Esophagus squamous epithelium (tissue), 5 donors: ENCODE measurements at places on chromosomes 12 and 14. TPM values are rescaled to one million over a fixed set of nuclear protein-coding genes. Genes with fewer than 3 reads are reported as not detected.

GRCh38 chr12:20616093-20616492 is 79.0 kb upstream of the SLCO1C1 start:
- no peak for DNase-seq

DNA sequence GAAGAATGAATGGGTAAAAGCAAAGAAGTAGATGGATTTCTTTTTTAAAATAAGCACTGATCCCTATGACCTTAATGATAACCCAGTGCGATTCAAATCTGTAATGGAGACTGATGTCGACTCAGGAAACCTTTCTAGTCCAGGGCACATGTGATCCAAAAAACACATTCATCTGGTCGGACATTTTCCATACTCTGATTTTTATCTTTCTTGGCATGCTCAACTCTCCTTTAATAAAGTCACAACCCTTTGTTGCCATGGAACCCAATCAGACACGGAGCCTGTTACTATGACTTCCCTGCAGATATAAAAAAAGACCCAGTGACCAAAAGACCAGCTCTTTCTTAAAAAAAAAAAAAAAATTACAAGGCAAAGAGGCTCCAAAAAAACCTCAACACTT is 27.9 kb downstream of the TMCC3 start:
- DNase-seq = no peak

The CLEC4D gene
- total RNA-seq = 0.19 TPM

GRCh38 chr14:65281991-65282895 is 130.3 kb upstream of the FUT8 start:
- DNase-seq = no peak

DNA sequence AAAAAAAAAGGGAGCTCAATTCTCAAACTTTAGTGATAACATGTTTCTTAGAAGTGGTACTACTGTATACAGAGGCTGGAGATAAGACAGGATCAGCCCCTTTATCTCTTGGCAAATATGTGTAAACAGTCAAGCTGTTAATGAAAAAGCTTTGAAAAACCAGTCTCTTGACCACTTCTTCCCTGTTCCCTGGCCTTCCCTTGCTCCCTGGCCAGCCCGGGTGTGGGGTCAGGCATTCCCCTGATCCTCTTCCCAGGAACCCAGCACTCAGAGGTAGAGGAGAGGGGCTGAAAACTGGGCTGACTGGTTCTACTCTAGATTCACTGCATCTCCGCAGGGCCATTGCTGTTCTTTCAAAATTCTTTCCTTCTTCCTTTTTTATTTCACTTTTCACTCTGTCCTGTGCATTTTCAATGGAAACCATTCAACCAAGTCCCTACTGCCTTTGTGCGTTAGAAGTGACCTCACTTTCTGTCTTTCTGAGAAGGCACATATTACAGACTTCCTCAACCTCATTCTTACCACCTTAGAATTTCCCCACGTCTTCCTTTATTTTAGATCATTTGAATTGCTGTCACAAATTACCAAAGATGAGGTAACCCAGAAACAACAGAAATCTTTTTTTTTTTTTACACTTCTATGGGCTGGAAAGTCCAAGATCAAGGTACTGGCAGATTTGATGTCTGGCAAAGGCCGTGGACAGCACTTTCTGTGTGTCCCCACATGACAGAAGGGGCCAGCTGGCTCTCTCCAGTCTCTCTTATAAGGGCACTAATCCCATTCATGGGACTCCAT is 5.7 kb downstream of the GNG2 start:
- DNase-seq = no peak

GRCh38 chr14:95322651-95323050 is 2.9 kb upstream of the CLMN start:
- no peak for DNase-seq

The TMEM119 gene
- total RNA-seq = 4.8 TPM

DNA sequence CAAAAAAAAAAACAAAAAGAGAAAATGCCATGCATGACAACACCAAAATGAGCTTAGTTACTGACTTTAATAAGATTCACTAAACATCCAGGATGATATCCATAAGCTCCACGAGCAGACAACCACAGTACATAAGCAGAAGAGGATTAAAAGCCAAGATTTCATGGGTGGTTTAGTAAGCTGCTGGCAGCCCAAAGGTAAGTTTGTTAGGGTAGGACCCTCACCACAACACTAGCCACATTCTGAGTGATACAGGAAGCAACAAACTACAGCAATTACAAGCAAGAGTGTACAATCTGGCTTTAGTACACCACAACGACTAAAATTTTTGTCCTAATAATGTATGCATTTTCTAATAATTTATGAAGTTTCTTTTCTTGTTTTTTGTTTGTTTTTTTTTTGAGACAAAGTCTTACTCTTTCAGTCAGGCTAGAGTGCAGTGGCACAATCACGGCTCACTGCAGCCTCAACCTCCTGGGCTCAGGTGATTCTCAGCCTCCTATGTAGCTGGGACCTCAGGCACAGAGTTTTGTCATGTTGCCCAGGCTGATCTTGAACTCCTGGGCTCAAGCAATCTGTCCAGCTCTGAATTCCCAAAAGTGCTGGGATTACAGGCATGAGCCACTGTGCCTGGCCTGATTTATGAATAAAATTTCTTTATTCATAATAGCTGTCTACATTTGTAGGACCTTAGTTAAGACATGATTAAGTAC is 221.4 kb downstream of the MED13L start:
- no peak for DNase-seq

DNA sequence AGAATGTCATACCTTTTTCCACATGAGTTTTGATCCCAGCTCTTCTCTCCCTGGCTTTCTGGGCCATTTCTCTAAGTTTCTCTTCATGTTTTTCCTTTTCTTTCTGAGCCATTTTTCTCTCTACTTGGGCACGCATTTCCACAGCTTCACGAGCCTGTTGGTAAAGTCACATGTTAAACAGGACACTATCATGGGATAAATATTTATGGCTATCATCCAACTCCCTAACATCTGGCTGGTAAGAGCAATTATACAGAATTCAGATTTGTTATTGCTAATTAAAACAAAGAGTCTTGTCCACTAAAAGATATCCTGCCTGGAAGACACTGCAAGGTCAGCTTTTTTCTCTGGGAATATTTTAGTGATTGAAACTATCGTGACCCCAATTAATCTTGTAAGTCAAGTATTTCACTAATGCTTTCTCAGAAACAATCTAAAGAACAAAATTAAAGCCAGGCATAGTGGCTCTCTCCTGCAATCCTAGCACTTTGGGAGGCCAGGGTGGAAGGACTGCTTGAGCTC is 23.1 kb downstream of the SLIRP start:
- no peak for DNase-seq

The GPR84 gene
- total RNA-seq = not detected

GRCh38 chr14:102272392-102272791 is 32.6 kb downstream of the MOK start:
- DNase-seq = no peak

DNA sequence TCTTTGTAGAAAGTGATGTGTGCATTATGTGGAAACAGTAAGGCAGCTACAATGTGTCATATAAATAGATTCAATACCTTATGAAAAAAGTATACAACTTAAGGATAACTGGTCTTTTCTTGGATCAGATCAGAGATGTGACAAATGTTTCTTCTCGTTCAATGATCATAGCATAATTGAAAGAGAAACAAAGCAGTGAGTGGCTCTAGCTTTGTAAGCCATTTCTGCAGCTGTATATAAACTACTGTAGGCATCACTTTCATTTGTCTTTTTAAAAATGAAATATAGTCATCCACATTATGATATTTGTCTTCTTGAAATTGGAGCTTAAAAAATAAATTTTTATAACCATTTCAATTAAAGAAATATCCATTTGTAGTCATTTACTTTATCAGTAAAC is 63.8 kb upstream of the LMO3 start:
- DNase-seq = no peak

GRCh38 chr14:62179367-62180018 is 417.3 kb downstream of the SNAPC1 start:
- no peak for DNase-seq

DNA sequence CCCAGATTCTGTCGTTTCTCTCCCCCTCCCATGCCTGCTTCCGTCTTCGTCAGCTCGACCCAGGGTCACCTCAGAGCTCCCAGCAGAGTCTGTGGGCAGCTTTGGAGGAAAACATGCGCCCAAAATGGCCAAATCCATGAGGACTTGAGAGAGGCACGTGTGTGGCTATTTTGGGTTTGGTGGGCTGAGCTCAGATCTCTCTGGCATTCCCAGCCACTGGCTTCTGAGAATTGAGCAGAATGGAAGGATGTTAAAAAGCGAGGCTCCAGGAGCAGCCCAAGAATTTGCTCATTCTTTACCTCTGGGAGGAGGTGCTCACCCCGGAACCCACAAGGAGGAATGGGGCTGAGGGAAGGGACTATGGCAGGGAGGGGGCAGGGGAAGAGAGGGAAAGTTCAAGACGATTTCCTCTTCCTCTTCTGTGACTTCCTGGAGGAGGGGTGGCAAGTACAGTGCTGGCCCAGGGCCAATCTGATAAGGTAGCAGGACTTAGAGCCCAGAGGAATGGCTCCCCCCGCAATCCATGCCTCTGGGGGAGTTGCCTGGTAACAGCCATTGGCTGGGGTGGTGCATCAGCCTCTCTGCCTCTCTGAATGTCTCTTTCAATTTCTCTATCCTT is 20.1 kb downstream of the TSPAN9 start:
- no peak for DNase-seq

The CMA1 gene
- total RNA-seq = not detected

GRCh38 chr14:100899884-100900771 is 3.4 kb downstream of the RTL1 start:
- DNase-seq = no peak

The POLE2 gene
- 23.5 TPM for total RNA-seq

GRCh38 chr14:89575386-89576061 is 158.5 kb upstream of the FOXN3 start:
- no peak for DNase-seq

The BDKRB2 gene
- total RNA-seq = 18.8 TPM

- no peak for DNase-seq
Measured at GRCh38 chr12:13961971-13962370, 19.4 kb downstream of the GRIN2B start.

The CACNA2D4 gene
- 0.79 TPM for total RNA-seq

DNA sequence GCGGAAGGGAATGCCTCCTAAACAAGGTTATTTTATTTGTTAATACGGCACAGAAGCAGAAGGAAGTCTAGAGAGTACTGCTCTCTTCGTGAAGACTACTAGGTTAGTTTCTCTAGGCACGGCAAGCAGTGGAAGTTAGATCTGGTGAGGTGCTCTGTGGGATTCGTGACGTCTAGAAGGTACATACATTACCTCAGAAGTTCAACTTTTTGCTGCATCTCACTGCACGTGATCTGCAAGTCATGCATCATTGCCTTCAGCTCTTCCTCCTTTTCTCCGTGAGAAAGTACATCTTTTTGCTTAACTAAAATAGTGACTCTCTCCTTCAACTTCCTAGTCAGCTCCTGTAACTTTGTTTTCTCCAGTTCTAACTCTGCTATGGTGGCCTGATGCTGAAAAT is 74.7 kb downstream of the NIN start:
- no peak for DNase-seq

DNA sequence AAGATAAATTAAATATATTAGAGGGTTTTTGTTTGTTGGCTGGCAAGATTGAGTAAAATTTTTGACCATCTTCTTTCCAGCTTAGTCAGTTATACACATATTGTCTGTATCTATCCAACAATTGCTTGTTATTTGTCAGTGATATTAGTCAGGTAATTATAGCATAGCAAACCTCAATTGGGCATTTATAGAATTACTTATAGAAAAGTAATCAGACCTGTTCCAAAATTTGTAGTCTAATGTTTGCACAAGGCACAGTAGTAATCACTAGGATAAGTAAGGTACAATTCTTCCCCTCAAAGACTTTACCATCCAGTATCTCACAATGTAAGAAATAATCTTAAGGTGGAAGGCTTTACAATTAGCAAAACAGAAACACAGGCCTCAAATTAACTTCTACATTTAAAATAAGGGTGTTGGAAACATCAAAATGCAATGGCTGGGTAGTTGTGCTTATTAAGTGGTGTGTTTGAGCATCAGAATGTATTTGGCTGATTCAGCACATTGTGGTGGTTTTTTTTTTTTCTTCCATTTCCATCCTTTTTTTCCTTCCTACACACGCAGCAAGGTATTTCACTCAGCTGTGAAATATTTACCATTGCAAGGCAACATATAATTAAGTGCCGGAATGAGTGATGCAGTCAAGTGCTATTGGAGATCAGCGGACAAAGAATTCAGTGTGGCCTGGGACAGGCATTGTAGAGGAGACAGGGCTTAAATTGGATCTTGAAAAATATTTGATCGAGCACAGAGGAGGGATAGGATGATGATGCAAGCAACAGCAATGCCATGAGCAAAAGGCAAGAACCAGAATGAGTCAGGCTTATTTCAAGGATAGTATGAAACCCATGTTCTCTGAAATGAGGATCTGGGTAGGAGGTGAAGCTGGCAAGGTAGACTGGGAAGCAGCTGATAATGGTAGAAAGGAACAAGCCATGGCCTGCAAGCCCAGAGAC is 178.2 kb downstream of the AKAP6 start:
- no peak for DNase-seq

GRCh38 chr12:26473291-26473690 is 277.9 kb downstream of the SSPN start:
- no peak for DNase-seq

- DNase-seq = no peak
Measured at GRCh38 chr12:97597031-97597751, 134.6 kb downstream of the RMST start.

DNA sequence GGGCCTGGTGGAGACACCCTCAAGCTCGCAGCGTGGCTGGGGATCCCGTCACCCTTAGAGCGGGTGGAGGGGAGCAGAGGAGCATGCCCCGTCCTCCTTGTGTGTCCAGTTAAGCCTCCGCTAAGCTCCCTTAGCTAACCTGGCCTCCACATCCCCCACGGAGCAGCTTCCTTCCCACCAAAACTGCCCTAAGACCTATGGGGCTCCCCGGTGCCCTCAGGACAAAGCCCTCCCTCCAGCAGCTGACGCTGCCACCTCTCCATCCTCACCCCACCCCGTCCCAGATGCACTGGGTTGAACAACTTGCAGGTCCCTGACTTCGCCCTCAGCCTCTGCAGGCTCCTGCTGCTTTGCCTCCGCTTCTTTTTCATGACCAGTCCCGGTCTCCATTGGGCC is 4.0 kb downstream of the AHNAK2 start:
- no peak for DNase-seq

DNA sequence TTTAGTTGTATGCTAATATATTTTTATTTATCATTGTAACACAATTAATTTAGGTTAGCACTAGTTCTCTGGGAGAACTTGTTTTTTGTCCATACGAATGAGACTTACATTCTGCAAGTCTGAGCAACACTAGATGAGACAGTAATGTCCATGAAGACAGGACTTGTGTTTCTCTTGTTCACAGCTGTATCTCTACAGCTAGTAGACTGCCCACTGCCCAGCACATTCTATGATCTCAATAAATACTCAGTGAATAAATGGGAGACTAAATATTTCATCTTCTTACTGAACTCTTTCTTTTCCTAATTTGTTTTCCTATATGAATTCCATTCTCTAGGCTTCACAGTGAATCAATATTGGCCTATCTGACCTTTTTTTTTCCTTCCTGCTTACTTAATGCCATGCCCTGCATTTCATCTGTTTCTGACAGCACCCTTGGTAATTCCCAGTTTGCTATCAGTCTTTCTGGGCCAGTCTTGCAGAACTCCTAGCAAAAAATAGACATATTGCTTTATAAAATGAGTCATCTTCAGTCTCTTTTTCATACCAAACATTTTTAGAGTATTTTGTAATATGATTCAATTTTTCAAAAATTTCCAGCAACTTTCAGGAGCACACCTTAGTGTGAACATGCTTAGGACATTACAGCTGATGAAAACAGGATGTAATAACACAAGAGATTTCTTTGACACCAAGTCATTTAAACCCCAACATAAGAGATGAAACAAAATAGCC is 185.5 kb upstream of the ATP2B1 start:
- no peak for DNase-seq

The GPRC5D gene
- not detected for total RNA-seq
